DND-41 (cell line): ENCODE measurements at places on chromosomes 12 and 14.
A peak's percentile ranks its signal among the peaks of the same experiment; 100 is the strongest.

DNA sequence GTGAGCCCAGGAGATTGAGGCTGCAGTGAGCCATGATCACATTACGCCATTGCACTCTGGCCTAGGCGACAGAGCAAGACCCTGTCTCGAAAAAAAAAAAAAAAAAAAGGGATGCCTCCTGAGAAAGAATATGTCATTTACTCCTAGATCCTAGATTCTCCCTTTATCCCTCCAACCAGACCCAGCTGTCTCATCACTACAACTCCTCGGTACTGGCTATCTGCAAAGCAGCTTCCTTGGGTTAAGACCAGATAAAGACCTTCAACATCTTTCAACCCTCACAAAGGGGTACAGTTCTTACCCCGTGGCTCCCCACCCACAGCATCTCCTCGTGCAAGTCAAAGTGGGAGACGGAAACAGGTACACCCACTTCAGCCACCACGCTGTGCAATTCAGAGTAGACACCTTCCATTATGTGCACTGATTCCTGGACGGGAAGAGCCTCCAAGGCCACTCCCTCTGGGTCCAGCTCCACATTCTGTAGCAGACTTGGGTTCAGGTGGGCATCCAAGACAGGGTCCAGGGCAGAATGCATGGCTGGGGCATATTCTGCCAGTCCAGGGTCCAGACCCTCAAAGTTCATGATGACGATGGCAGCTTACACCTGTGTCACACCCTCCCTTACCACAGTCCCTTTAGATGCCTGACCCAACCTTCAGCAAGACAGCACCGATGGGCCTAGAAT is 1.1 kb downstream of the PAN2 start:
- DNase-seq, result no peak

- no peak for DNase-seq
Observed at GRCh38 chr14:22919601-22919921, 612 bp upstream of the RBM23 start.

DNA sequence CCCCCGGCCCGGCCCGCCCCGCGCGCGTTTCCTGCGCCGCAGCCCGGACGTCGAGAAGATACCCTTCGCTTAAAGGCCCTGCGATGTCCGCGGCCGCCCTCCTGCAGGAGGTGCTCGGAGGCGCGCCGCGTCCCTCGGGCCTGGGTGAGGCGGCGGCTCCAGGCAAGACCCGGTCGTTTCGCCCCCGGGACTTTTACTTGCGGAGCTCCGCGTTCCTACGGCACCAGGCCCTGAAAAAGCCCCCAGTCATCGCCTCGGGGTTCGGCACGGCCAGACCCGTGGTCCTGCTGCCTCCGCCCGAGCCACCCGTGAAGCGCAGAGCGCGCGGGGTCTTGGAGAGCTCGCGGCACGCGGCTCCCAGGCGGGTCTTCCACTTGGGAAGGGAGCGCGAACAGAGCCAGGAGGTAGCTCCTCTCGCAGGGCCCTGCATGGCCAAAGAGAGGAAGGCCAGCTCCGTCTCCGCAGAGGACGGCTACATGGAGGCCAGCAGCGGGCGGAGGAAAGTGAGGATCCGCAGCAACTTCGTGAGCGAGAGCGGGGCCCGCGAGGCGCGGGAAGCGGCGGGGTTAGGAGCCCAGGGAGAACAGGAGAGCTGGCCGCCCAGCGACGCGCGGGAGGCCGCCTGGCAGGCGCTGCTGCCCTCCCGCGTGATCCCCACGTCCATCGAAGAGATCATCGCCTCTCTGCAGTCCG is 26.9 kb downstream of the TTC6 start:
- DNase-seq, result no peak

DNA sequence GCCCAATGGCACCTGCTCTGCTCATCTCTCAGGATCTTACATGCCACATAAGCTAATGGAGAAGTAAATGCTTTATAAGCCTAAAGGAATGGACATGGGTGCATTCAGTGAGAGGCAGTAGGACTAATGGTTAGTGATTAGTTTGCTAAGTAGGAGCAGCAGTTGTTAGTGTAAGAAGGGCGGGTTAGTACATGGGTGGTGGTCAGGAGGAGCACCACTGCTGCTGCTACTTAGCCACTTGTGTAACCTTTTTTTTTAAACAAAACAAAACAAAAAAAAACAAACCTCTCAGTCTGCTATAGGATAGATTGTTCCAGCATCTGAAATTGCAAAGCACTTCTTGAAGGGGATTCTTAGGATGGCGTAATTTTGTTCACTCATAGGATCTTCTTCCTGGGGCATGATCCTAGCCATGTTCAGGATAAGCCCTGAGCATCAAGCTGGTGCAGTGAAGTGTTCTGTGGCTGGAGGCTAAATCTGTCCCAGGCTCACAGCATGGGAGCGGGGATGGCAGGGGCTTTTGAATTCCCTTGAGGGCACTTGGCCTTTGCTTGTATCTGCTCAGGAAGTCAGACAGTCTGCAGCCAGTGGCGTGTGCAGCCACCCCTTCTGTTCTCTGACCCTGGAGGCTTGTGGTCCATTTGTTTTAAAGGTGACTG is 63.6 kb downstream of the CHST11 start:
- DNase-seq, result no peak

- DNase-seq, result no peak
Observed at GRCh38 chr14:54669721-54670561, 103.0 kb downstream of the SAMD4A start.

- DNase-seq, result peak; percentile 70
Observed at GRCh38 chr12:104358353-104359003, 54.9 kb downstream of the EID3 start.

DNA sequence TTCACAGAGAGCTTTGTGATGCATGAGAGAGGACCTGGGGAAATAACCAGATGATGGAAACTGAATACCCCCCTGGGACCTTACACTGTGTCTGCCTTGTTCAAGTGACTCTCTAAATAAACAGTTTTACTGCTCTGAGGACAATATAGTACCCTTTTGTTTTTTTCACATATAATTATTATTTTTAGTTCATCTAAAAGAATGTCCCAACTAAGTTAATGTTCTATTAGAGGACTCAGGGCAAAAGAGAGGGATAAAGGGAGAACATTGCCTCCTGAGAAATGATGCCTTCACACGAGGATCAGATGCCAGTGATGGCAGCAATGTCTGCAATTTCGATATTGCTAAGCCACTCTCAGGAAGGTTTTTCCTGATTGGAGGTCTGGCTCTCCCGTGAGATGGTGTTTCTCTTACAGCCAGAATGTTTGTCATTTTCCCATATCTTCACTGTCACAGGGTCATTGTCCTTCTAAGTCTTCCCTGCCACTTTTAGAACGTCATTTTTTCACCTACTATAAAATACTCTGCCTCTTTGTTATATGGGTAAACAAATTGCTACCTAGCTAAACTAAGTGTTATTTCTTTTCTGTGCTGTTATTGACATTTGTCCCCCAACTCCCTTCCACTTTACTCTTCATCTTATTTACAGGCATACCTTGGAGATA is 201.6 kb downstream of the RAD51B start:
- no peak for DNase-seq

- no peak for DNase-seq
Observed at GRCh38 chr12:2652401-2653081, 142.2 kb upstream of the FKBP4 start.

GRCh38 chr12:32502693-32503502 is 103.5 kb downstream of the FGD4 start:
- no peak for DNase-seq

DNA sequence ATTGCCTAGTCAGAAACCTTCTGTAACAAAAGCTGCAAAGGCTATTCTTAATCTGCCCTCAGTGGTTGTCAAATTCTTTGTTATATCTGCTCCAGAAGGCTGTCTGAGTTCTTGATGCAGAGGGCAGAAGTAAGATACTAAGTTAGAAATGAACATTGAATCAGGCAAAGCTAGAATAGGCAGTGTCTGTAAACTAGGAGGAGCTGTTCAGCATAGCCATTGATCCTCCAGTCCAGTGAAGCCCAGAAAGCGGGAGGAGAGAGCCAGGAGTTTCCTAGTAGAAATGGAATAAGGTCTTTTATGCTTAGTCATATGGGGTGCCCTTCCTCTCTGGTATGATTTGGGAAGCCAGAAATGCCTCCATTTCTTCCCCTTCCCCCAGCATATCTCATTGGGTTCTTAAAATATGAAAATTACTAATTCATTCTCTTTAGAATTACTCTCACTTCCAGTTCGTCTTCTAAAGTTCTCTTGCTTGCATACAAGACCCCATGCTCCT is 76.2 kb downstream of the APAF1 start:
- no peak for DNase-seq

DNA sequence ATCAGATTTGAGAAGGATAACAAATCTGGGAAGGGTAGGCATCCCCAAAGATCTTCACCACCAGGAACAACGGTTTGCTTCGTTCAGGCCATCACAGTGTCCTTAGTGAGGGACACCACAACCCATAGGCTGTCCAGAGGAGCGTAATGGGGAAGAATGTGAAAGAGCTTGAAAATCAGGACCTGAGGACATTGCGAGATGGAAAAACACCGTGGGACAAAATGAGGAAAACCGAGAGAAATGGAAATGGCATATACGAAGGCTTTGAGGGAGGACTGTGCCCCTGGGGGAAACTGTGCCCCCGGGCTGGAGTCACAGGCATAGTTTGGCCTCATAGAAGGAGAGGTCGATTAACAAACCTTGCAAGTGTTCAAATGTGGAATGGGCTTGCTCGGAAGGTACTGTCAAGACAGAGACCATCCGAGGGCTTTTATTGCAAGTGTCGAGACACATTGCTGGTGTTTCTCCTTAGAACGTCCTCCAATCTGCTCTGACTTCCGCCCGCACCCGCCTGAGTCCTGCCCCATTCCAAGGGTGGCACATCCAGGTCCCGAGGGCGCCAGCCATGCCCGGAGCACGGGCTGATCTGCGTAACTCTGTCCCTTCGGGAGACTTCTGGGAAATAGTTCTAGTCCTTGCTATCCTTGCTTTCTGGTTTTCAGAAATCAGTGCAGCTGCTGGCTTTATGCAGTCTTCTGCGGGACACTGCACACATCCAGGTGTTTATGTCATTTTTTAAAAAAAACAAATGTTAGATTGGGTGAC is 885 bp upstream of the PALS1 start:
- DNase-seq, result peak; percentile 62

- DNase-seq, result no peak
Observed at GRCh38 chr12:62192903-62193250, 67.3 kb upstream of the USP15 start.

DNA sequence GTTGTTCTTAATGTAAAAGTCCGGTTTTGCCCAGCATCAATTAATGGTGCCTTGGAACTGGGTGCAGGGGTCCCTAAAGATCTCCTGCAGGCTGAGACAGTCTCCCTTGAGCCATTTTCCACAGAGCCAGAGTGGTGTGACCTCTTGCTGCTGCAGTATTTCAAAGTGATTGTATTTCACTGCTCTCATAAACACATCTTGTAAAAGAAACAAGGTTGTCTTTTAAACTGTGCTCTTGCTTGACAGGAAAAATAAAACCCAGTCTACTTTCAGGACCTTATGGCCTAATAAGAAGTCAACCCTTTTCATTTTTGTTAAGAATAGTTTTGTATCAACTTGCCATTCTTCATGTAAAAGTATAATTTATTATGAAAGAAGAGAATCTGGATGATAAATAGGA is 44.7 kb downstream of the TMEM117 start:
- no peak for DNase-seq

GRCh38 chr14:68245146-68246073 is 425.8 kb downstream of the RAD51B start:
- no peak for DNase-seq

- DNase-seq, result no peak
Observed at GRCh38 chr14:94889520-94890312, 119.8 kb upstream of the GSC start.

DNA sequence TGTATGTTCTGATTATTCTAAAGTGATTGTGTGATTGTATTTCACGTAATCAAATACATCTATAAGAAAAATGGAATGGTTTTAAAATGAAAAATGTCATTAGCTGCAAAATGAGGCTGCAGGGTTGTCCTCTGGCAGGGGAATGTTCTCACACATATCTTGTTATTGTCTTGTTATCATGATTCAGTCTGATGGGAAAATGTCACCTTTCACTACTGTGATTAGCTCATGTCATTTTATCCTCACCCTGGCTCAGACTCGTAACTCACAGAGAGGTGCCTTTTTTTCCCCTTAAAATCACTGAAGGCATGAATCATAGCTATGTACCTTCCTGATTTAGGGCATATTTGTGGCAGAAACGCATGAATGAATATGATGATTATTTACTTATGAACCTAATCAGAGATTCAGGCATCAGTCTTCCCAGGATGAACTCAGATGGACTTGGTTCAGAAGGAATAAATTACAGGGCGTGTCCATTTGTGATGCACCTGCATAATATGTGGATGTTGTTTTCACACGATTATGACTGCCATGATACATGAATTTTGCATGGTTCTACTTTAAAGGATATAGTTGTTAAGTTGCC is 1339.2 kb downstream of the AACS start:
- no peak for DNase-seq

- no peak for DNase-seq
Observed at GRCh38 chr12:44852483-44852882, 23.6 kb downstream of the NELL2 start.

- no peak for DNase-seq
Observed at GRCh38 chr14:64249363-64249762, 44.8 kb downstream of the ESR2 start.

- no peak for DNase-seq
Observed at GRCh38 chr14:64507376-64508156, 3.0 kb downstream of the ZBTB1 start.

DNA sequence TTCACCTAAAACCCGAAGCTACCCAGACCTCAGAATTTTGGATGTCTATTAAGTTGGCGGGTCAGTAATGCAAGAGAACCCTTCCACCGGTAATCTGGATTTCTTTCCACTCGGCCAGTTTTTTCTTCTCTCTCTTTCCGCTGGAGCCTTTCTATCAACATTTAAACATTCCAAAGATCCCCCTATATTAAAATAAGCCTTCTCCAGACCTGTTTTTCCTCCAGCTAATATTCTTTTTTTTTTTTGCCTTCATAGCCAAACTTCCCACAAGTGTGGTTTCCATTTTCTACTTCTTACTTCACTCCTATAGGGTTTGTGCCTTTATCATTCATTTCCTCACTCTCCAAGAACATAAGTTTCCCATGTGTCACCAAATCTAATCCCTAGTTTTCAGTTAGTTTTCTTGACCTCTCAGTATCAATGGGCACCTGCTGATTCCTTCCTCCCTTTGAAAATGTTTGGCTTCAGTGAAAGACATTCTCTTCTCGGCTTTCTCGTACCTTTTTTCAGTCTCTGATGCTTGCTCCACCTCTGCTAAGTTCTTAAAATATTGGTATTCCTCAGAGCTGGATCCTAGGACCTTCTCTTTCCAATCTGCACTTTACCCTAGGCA is 583 bp upstream of the SDR39U1 start:
- DNase-seq, result no peak

- no peak for DNase-seq
Observed at GRCh38 chr12:50051101-50051806, 6.1 kb upstream of the ASIC1 start.
